Spinal cord (tissue), 10 donors: ENCODE measurements at places on chromosomes 16 and 17. TPM values are rescaled to one million over a fixed set of nuclear protein-coding genes. Genes with fewer than 3 reads are reported as not detected.

DNA sequence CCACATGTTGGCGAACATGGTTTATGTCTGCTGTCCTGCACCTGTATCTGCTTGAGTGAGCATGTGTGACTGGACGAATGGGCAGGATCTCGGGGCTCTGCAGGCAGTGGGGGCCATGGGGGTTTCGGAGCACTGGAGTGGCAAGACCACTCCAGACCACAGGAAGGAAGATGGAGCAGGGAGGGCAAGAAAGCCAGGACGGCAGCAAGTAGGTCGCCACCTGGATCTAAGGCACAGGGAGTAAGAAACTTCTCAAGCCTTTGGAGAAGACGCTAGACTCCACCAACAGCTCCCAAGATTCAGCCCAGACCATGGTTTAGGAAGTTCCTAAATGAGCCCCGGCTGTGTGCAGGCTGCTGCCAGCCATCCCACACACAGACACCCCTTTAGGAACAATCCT, 32.8 kb upstream of the C16orf95 start:
- DNase-seq = no peak

GRCh38 chr16:70698901-70699300, 13.0 kb upstream of the MTSS2 start:
- no peak for DNase-seq

DNA sequence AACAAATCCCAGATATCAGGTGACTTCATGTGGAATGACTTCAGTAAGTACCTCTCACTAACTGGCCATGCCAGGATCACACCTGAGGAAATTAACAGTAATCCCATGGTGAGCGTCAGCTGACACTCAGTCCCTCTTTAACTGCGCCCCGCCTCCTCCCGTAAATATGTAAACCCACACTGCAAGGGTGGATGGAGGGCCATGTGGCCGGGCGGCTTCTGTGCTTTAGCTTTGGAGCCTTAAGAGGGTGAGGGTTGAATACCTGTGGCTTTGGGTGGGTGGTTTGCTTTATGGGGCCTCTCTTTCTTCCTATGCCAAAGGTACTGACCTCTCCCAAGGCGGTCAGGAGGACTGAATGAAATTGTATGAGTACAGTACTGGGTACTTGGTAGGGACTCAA, 141.7 kb downstream of the MRM1 start:
- no peak for DNase-seq

DNA sequence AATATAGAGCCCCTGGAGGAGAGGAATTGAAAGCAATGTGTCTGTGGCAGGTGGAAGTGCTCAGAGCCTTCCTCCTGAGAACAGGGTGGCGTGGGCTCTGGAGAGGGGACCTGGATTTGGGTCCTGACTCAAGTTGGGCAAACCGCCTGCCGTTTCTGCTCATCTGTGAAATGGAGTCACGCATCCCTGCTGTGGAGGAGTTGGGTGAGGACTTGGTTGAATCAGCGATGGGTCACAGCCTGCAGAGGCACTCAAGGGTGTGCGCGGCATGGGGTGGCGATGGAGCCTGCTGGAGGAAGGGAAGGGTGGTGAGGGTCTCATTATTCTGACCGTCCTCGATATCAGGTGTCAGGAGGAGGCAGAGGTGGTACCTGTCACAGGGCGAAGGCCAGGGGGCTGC, 3.1 kb downstream of the ADAD2 start:
- no peak for DNase-seq

DNA sequence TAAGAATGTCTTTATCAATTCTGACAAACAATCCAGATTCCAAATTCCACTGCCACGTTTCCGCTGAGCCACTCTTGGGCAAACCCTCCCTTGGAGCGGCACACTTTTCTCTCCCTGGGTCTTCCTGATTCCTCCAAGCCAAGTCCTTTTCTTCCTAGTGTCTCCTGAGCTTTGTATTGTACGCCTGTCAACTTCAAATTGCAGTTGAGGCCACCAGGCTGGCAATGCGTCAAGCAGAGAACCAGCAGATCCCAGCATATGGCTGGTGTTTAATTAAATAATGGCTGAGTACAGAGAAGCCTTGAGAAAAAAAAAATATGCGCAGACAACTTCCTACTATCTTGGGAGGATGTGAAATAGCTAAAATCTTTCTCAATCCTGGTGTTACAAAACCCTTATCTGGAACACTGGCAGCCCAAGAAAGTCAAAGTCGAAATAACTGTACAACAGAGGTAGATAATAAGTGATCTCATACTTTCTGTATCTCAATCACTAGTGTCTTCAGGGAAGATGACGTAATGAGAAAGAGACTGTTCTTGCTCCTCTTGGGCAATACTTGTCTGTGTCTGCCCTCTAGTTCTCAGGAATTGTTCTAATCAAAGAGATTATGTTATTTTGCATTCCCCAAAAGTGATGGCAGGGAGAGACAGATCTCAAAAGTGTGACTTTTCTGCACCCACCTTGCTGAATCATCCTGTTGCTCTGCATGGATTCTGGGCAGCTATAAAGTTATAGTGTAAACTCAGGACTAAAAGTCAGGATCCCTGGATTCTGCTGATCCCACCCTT, 15.0 kb downstream of the SMIM36 start:
- peak; percentile 41 for DNase-seq

DNA sequence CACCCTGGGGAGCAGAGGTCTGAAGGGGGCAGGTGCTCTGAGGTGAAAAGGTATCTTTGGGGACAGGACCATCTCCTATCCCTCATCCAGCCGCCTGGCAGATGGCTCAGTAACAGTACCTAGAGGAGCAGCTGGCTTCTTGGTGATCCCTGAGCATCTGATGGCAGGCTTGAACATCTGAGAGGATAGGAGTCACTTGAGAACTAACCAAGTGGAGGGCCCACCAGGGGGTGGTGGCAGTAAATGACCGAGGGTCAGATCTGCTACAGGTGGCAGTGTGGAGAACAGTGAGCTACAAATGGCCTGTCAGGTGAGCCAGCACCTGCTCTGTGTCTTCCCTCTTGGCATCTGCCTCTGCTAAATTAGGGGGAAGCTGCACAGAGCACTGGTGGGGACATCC, 13.8 kb downstream of the HROB start:
- DNase-seq = no peak

DNA sequence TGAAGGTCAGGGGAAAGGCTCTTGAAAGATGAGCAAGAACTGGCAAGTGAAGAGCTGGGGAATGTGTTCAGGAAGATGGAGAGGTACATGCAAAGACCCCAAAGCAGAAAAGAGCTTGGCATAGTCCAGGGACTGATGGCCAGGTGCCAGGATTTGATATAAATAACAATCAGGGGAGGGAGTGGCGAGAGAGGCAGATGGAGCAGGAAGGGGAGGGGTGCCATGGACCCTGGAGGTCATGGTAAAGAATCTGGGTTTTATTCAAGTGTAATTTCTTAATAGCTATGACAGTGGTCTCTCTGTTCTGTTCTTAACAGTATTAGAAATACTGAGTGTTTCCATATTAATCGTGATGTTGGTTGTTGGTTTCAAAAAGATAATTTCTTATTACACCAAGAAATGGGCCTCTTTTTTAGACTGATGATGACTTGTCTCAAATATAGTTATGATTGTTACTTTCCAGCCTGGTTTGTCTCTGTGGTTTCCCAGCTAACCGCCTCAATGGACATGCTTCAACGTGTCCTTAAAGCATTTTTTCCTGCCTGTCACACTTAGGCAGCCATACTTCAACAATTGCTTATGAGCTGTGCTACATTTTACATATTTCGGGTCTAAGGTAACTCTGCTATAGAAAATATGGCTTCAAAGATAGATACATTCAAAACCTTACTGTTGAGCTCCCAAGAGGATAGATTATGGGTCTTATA, 49.4 kb downstream of the MYH10 start:
- DNase-seq = peak; percentile 46

TMEM219 gene
- total RNA-seq = 83.1 TPM

BTBD17 gene
- total RNA-seq = 9.4 TPM

CDH15 gene
- 0.39 TPM for total RNA-seq
